Bronchial epithelial cell (primary cell): ENCODE measurements at places on chromosomes 11 and 22.

DNA sequence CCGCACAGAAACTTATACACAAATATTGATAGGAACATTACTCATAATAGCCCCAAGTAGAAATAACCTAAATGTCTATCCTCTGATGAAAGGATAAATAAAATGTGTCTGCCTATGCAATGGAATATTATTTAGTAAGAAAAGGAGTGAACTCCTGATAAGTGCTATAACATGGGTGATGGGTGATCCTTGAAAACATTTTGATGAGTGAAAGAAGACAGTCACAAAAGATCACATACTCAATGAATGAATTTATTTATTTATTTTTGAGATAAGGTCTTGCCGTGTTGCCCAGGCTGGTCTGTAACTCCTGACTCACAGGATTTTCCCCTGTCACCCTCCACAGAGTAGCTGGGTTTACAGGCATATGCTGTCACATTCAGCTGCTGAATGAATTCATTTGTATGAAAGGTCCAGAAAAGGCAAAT, 17.3 kb downstream of the RNF121 start:
- DNase-seq, result peak; percentile 89

DNA sequence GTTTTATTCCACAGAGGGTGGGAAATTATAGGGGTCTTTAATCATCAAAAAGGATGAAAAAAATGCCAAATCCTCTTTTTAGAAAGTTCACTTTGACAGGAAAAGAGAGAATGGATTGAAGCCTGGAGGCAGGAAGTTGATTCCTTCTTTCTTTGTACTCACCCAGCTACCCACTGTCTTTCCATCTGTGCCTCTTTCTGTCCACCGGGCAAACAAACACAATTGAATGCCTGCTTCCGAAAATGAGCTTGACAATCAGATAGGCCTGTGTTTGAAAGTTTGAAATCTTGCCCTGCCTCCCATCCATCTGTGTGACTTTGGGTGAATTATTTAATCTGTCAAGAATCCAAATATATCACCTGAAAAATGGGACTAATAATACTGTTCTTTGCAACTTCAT, 81.1 kb downstream of the SCN3B start:
- no peak for DNase-seq

DNA sequence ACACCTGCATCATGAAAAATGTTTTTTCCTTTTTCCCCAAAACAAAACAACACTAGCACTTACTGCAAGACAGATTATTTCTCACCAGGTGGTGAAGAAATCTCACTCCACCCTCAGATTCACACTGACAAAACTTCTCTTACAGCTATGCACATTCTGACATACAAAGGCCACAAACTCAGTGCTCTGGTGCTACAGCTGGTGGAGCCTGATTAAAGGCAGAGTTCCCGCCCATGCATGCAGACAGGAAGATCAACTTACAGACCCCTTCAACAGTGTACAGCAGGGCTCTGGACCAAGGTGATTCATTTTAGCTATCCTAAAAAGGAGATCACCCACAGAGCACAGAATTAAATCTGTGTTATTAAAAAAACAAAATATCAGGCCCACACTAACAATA, 112.6 kb downstream of the CADM1 start:
- no peak for DNase-seq

- no peak for DNase-seq
Observed at GRCh38 chr11:31328697-31329096, 40.8 kb downstream of the DCDC1 start.
